Cardiac fibroblast (primary cell): ENCODE measurements at places on chromosomes 4 and X.
A peak's percentile ranks its signal among the peaks of the same experiment; 100 is the strongest.

DNA sequence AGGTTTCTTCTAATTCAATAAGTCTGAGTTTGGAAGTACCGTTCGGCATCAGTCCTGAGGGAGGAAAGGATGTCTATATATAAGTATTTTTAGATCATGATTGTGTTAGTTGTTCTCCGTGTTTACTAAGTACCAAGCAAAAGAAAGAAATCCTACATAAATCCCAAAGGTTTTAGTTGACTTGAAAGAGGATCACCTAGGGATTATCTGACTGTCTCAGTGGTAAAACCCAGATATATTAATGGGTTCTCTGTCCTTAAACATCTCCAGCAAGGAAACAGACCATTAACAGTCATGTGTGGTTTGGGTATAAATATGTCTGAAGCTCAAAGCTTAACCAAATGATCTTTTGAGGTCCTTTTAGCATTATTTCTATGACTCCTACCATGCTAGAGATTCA, 207.1 kb upstream of the RASGEF1B start:
- no peak for DNase-seq

DNA sequence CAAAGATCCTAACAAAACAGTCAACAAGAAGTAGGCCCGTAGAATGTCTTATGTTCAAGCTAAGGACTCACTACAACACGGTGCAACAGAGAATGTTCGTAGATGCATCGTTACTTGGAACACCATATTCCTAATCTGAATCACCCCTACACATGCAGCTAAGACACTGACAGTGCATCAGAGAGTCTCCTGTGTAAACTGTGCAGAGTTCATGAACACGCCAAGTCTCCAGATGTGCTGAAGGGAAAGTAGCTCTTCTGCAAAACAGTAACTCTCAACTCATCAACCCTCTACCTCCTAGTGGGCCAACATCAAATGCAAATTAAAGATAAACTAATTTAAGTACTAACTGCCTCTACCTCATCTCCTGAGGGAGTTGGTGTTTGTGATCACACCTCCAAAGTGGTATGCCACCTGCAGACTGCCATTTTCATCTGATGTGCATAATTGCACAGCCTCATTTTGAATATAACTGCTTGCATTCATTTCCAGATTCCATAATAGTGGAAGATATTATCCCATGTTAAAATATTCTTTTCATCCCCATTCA, 73.5 kb downstream of the MOSPD2 start:
- no peak for DNase-seq

- DNase-seq: no peak
These were observed 200.5 kb downstream of the NWD2 start for GRCh38 chr4:37445023-37445422.

DNA sequence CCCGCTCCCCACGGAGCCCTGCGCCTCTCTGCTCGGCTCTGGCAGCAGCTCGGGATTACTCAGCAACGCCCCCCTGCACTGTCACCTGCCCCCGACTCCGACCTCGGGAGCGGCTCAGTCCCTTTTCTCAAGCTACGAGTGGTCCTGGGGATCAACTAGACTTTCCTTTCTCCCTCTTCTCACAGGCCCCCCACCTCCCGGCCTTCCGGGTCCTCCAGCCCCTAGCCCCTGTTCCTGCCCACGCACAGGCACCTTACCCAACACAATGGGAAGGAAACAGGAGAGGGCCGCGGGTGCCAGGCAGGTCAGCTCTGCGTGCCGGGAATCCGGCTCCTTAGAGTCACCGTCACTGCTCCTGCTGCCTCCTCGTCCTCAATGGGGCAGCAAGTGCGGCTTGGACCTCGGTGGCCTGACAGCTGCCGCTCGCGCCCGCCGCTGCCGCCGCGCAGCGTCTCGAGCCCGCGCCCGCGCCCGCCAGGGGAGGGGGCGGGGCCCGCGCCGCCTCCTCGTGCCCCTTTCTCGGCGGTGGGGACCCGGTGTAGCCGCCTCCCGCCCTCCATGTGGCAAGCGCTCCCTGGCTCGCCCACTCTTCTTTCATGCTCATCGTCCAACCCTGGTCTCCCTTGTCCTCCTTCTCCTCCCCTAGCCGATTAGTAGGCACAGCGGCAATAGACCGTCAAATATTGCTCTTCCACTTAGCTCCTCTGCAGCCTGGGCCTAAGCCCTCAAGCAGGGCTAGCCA, at the start of gene RAB9B:
RAB9B (minus strand) TSS at position 455 of the 742 bp plus-strand sequence. CDS start 6,473 bp downstream, outside the sequence.
- DNase-seq: no peak

GRCh38 chrX:21870494-21870893, 14.7 kb downstream of the YY2 start:
- no peak for DNase-seq

- DNase-seq: no peak
These were observed 56.8 kb upstream of the PRDX4 start for GRCh38 chrX:23610495-23610894.

GRCh38 chrX:99901091-99901490, 509.0 kb downstream of the PCDH19 start:
- DNase-seq: no peak

DNA sequence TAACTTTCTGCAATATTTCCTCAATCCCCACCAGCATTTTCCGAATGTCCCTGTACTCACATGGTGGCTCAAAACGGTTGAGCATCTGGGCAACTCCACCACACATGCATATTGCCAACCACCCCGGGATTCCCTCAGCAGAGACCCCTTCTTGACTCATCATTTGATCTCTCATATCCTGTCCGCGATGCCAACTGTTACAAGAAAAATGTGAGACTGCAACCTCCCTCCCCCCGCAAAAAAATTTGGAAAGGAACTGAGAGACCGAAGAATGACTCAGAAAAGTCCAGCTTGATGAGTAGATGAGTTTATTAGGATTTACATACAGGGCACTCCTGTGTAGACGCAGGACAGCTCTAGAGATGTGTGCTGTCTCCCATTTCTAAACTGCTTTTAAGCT, 561.4 kb downstream of the ZIC3 start:
- peak; percentile 2 for DNase-seq

GRCh38 chr4:110183058-110183457, 15.4 kb downstream of the ELOVL6 start:
- no peak for DNase-seq

DNA sequence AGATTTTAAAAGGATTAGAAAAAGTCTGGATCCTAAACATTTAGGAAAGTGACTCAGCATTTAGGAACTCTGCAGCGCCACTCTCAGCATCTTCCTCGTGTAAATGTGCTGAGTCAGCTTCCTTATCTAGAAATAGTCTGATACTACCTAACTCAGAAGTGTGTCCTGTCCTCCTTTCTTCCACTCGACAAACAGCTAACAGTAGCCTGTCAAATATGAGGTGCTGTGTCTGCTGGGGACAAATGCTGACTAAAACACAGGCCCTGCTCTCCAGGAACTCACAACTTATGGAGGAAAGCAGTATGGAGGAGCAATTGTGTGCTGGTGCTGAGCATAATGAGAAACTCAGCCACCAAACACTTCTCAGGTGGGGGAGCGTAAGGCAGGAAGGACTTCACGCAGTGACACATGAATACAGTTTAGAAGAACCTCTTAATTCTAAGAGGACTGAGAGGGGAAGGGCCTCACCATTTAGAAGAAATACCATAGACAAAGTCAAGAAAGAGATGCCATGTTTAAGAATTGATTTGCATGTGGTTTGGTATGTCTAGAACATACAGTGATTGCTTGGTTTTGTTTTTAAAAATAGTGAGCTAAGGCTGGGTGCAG, 125.3 kb downstream of the SOWAHB start:
- peak; percentile 72 for DNase-seq

- no peak for DNase-seq
These were observed 334.0 kb upstream of the NDST3 start for GRCh38 chr4:117700111-117700892.

GRCh38 chr4:30722359-30723200, 2.4 kb downstream of the PCDH7 start:
- DNase-seq: no peak

GRCh38 chrX:31508338-31508737, 436.5 kb upstream of the FTHL17 start:
- DNase-seq: peak; percentile 86

DNA sequence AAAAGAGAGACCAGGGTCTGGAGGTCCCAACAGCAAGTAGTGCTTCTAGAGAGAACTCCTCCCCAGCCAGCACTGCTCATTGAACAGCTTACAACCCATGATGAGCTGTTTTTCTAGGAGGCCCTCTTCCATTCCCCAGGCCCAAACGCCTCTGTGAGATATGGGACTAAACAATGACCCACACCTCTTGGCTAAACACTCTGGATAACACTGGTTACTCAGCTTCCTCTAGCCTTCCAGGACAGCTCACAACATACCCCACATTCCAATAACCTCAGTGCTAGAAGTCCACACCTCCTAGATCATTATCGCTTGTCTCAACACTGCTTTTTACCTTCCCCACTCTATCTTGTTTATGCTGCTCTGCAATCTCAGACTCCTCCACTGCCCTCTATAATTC, 35.4 kb upstream of the PGRMC2 start:
- DNase-seq: peak; percentile 55

DNA sequence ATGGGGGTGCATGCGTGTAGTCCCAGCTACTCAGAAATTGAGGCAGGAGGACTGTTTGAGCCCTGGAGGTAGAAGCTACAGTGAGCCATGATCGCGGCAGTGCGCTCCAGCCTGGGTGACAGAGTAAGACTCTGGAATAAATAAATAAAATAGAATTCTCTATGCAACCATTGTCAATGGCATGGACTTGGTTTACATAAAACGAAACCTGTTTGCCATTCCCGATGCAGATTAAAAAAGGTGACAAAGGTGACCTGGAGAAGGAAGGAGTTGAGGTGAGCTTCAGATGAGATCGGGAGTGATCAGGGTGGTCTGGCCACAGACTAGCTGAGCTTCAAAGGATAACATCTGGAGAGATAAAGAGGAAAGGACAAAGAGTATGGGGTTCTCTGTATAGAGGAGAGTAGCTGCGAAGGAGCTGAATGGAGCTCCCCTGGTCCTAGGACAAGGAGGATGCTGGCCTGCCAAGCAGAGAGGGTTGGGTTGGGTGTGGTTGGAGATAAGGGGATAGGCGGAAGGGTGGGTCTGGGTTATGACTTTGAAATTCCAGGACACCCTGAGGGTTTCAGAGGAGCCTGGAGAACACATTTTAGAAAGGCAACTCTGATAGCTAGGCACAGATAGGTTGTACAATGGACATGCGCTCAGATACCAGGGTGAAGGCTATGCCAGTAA, 98.6 kb downstream of the RBM47 start:
- no peak for DNase-seq

GRCh38 chr4:77819404-77819842, 255 bp upstream of the CNOT6L start:
- DNase-seq: no peak

DNA sequence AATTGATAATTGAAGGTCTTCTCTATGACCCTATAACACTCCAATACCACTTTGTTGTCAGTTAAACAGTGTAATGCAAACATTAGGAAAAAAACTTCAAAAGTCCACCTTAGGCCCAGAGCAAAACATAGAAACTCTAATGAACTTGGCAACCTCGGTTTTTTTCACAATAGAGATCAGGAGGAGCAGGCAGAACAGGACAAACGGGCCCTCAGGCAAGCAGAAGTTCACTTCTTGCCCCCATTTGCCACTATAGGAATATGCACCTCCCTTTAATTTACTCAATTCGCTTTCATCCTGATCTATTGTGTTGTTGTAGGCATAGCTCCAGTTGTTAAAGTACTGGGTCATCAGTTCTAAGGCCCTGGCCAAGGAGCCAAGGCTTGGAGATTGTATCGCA, 18.2 kb downstream of the ACOX3 start:
- no peak for DNase-seq

DNA sequence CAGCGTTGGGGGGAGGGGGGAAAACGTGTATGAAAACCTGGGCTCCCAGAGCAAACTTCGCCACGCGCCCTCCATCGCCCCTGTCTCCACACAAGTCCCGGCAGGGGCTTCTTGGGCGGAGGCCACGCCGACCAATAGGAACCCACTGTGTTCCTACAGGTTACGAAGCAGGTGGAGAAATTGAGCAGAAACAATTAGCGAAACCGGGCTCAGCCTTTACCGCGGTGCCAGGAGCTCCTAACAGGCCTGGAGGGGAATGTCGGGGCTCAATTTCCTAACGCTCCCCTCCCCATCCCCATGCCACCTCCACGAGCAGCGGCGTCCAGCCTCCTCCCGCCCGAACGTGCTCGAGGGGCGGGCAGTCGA, 589 bp upstream of the KIT start:
- DNase-seq: no peak

- no peak for DNase-seq
These were observed 736 bp downstream of the IDS start for GRCh38 chrX:149504226-149504914.

GRCh38 chr4:167233685-167234315, 494 bp downstream of the SPOCK3 start:
- DNase-seq: peak; percentile 4

DNA sequence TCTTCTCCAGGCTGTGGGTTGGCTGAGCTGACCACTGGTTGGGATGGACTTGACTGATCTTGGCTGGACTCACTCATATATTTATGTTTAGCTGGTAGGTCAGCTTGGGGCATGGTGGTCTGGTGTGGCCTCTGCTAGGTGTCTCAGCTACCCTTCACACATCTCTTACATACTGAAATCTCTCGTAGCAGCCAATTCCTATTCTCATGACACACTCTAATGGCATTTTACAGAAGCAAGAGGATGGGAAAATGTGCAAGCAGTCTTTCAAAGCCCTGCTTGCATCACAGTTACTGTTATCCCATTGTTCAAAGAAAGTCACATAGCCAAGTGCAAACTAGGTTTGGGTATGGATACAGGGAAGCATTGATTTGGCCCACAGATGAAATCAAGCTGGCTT, 55.5 kb upstream of the PCDH18 start:
- no peak for DNase-seq
